ENCODE measurements at places on chromosomes 3 and 15.

DNA sequence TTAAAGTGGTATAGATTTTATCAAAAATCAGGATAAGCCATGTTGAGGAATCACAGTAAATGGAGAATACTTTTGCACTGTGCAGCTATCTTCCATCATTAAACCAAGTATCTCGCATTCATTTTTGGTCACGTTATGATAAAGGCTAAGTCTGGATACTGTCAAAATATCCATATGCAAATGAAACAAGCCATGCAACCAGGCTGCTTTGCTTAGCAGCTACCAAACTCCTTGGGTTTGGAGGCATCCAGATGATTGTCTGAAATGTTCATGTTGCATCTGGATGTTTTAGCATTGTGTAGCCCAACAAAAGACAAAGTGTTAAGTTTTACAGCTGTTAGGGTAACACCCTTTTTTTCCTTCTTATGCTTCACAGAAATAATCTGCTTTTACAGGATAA is 322.9 kb upstream of the MDFIC2 start:
- DNase-seq = no peak

GRCh38 chr3:129934234-129935123 is 40.0 kb upstream of the TRH start:
- DNase-seq = no peak

DNA sequence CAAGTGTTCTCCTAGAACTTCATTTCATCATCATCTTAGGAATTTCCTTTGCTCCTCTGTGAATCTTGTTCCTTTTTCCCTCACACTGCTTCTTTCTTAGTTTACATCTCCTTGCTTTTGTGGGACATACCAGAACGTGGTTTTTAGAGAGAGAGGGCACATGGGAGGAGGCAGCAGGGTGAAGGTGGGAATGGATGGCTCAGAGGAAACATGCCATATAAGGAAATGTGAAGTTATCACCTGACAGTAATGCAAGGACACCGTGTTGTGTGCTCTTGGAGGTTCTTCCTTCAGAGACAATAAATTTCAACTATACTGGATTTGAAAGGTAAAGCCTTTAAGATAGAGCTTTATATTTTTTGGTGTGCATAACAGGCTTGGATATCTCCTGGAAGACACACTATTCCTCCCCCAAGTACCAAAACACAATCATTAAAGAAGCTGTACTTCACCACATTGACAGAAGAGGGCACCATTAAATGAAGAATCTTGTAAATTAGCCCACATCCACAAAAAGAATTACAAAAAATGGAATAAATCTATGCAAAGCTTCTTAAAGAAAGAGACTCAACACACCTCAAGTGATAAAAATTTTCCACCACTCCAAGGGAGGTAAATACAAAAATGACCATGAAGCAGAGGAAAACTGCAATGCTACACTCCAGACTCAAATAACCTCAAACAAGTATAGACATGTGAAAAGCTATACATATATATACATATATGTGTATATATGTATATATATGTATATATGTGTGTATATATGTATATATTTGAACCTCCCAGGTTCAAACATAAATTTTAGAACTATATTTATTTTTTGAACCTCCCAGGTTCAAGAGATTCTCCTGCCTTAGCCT is 26.1 kb downstream of the RPL39L start:
- no peak for DNase-seq

- DNase-seq = no peak
Measured at GRCh38 chr15:91776104-91776503, 77.4 kb upstream of the SLCO3A1 start.

GRCh38 chr3:124372775-124373174 is 357.5 kb upstream of the UMPS start:
- no peak for DNase-seq

DNA sequence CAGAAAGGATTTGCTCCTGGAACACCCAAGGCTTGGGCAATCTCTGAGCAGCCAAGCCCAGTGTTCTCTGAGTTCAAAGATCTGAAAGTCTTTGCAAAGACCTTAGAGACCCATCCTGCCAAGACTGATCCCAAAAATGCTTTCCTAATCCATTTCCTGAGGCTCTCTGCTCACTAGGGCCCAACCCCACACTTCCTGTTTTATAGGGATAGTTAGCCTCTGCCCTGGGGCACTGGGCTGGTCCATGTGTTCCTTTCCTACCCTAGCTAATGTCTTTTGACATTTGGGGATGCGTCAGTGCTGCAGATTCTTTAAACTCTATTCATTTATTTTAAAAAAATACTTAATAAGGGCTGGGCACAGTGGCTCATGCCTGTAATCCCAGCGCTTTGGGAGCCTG is 372.7 kb downstream of the ROBO2 start:
- DNase-seq = no peak

DNA sequence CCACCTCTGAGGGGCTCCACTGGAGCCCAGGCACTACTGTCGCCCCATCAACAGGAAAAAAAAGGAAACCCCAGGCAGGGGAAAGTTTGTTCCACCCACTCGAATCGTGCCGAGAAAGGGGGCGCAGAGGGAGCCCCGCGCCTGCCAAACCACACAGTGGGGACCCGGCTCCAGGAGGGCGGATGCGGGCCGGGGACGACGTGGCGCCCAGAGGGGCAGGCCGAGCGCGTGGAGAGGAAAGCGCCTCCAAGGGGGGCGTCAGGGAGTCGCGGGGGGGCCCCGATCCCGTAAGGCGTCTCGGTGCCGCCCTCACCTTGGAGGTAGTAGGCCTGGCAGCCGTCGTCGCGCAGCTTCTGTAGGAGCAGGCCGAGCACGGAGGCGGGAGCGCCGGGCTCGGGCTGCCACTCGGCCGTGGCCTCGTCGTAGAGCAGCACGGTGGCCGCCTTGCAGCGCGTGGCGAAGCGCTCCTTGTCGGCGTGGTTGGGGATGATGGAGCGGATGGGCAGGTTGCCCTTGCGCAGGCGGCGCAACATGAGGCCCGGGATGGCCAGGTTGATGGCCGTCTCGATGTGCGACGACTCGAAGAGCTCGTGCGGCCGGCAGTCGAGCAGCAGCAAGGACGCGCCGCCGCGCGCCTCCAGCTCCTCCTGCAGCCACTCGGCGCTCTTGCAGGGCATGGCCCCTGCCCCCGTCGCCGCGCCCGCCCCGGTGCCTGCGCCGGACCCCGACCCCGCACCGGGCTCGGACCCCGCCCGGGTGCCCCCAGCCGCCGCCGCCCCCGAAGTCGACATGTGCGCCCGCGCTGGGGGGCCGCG is 627 bp downstream of the DUSP7 start:
- DNase-seq = no peak
